M059J (cell line): ENCODE measurements at places on chromosomes 13 and 19.

DNA sequence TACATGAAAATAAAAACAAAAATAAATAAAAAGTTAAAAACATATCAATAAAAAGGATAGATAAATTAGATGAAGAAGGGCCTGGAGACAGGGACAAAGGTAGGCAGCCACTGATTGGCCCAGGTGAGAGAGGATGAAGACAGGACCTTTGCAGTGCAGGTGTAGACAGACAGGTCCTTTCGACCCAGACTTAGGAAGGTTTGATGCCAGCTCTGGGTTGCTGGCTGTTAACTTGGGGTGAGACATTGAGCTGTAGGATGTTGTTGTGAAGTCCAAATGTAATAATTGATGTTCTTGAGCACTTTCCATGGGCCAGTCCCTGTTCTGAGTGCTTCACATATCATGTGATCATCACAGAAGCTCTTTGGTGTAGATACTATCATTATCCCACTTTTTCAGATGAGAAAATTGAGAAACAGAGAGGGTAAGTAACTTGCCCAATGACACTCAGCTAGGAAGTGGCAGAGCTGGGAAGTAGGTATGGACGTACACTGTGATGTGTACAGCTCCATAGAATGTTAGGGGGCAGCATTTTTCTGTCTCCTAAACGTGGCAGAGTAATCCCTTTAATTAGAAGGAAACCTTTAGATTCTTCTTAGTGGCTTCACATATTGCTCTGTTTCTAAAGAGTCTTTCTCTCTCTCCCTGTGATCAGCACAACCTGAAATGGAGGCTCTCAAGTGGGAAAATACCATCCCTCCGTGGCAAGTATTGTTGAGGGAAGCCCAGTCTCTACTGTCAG, 76.0 kb upstream of the STK24 start:
- no peak for DNase-seq

DNA sequence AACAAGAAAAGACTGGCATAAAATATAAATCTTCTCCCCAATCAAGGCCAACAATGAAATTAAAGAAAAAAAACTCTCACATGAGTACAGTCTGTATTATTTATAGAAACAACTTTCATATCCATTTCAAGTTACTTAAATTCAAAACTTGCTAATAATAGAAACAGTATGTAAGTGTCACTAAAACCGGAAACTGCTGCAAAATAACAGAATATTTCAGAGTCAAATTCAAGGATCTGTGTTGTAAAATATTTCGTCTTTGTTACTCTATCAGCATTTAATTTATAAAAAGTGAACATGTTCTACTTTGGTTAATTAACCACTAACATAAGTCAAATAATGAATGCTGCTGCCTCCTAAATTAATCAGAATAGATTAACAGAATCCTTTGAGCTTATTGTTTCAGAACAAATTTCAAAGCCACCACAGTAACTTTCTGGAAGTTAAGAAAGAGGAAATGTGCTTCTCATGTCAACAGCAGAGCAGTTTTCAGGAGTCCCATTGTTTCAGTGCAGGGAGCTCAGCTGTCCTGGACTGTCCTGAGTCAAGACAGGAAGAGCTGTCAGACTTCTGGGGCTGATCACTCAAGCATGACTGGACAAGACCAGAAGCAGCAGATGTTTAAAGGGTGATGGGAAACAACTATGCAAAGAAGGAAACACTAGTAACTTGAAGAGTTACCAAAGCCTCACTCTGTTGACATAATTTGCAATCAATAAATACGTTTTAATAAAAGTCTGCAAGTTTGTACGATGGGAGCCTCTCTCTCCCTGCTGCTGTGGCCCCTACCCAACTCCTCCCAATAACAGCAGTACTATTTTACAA, 76.9 kb downstream of the FOXO1 start:
- peak; percentile 71 for DNase-seq

- peak; percentile 94 for DNase-seq
Measured at GRCh38 chr19:2618611-2619010, 83.9 kb downstream of the GNG7 start.

- DNase-seq = no peak
Measured at GRCh38 chr13:109088624-109088917, 459.2 kb downstream of the MYO16 start.

GRCh38 chr19:33866696-33867095, 70.0 kb downstream of the KCTD15 start:
- no peak for DNase-seq

- no peak for DNase-seq
Measured at GRCh38 chr19:4115050-4115817, 8.7 kb downstream of the MAP2K2 start.

- DNase-seq = no peak
Measured at GRCh38 chr19:11598103-11598483, 810 bp downstream of the ZNF627 start.

DNA sequence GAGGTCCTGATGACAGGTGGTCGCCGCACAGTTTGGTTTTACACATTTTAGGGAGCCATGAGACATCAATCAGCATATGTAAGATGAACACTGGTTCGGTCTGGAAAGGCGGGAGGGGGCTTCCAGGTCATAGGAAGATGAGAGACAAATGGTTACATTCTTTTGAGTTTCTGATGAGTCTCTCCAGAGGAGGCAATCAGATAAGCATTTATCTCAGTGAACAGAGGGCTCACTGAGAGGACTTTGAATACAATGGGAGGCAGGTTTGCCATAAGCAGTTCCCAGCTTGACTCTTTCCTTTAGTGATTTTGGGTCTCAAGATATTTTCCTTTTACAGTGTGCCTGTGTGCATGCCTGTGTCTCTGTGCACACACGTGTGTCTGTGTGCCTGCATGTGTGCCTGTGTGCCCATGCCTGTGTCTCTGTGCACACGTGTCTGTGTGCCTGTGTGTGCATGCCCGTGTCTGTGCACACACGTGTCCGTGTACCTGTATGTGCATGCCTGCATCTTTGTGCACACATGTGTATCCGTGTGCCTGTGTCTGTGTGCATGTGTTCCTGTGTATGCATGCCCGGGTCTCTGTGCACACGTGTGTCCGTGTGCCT, 35.5 kb upstream of the TMEM255B start:
- DNase-seq = no peak

GRCh38 chr19:3028305-3029064, 595 bp downstream of the TLE2 start:
- no peak for DNase-seq

DNA sequence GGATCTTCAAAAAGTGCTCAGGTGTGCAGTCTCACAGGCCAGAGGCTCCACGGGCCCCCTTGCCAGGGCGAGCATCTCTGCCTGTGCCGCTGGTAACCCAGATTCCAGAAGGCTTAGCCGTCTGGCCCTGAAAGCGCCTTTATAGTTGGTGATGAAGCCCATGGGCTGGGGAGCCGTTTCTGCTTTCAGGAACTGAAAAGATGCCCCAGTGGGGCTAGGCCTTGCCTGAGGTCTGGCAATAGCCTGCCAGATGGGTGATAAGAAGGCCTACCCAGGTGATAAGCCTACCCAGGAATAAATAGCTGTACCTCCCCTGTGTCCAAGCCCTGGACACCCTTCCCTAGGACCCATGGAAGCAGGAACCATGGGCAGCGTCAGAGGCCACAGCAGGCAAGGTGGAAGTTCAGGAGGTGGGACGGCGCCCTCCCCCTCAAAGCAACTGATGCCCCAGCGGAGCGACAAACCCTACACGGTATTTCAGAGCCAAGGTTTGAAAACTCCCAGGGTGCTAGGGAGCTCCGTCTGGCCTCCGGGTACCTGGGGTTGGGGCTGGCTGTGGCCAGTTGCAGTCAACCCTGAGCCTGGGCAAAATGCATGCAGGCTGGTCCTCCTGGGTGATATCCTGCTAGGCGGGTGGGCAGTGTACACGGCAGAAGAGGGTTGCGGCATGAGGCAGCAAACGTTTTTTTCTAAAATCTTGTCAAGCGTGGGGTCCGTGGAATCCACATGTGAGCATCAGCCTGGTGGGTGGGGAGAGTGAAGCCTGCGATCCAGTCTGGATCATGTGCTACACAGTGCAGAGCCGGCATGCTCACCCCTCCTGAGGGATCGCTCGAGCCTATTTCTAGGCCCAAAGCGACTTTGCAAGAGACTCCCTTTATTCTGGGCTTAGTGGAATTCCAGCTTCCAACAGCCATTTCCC, 45.3 kb downstream of the ACTN4 start:
- no peak for DNase-seq

DNA sequence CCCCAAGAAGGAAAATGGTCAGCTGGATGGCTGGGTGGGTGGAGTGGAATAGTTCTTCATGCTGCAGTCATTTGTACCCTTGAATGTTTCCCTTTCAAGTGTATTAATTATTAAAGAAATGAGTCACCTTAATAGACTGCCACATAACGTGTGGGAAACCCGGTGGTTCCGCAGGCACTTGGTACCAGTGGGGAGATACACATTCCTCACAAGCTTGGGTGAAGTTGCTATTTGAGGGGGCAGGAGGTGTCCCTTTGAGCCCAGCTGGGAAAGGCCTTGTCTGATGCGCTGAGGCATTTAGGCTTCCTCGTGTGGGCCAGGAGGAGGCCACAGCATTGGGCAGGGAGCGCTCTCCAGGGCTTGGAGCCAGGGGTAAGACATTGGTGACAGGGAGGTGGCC, 57.7 kb downstream of the ATP8A2 start:
- DNase-seq = no peak

DNA sequence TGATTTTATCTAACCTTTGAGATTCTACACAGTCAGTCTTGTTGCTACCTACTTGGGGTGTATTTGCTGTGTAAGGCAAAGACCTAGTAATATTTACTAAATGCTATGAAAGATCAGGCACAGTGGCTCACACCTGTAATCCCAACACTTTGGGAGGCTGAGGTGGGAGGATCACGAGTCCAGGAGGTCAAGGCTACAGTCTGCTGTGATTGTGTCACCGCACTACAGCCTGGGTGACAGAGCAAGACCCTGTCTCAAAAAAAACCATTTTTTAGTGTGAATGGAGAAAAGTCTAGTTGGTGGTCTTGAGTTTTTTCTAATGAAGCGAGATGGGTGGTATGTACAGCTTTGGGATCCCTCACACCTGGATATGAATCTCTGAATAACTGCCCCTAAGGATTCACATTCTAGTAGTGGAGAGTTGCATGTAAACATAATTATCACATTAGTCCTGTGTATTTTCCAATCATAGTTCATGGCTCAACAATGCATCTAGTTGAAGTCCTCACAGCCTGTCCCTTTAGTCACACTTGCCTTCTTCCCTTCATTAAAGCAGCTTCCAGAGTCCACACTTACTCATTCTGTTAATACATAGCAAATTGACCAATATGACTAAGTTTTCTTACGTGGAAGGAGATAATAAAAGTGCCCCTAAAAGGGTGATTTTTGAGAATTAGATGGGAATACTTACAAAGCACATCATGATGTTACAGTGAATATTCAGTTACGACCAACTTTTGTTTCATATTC, 7.5 kb downstream of the RPL21 start:
- DNase-seq = no peak

DNA sequence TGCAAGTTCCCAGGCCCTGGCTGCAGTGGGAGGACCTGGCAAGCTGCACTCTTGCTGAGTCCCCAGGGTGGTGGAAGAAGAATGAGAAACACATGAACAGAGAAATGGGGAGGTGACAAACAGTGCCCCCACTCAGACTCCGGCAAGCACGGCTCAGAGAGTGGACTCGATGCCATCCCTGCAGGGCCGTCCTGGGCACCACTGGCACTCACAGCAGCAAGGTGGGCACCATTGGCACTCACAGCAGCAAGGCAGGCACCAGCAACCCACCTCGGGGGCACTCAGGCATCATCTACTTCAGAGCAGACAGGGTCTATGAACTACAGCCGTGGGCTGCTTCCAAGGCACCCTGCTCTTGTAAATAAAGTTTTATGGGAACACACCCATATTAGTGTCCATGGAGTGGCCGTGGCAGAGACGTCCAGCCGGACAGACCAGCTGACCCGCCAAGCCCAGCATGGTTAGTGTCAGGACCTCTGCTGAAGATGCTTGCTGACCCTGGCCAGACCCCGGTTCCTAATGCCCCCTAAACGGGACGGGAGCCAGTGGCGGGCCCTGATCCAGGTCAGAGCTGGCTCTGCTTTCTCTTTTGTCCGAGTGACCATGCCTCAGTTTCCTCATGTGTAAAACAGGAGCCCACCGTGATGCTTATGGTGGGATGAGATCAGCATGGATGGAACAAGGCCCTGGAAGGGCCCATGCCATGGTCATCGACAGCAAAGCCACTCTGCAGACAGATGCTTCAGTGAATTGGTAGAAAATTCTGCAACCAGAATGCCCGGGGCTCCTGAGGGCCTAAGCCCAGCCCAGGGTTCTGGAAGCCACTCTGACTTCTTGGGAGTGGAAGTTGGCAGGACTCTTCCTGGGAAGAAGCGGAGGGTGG, 2.1 kb upstream of the F10 start:
- no peak for DNase-seq

DNA sequence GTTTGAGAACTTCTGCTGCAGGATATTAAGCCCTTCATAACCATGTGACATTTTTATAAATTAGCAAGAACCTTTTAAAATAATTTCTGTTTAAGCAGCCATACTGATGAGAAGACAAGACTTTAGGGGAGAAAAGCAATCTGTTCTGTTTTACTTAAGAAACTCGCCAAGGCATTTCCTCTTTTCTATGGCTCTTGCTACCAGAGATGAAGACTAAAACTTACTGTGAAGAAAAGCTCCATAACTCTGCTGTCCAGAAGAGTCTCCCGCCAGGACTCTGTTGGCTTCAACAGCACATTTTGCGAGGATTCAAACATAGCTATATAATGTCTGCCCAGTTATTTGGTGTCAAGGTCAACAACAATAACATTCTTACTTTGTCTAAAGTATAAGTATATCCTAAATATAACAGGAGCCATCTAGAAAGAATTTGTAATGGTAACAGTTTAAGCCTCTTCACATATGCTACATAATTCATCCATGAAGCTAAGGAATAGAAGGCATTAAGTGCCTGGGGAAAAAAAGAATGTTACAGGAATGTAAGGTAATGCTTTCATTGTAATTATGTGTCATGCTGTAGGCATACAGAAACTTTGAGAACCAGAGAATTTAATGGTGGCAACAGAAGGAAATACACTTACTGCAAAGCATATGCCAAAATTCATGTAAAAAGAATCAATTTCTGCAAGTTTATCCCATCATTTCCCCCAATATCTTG, 53.2 kb upstream of the EEF1AKMT1 start:
- peak; percentile 19 for DNase-seq

DNA sequence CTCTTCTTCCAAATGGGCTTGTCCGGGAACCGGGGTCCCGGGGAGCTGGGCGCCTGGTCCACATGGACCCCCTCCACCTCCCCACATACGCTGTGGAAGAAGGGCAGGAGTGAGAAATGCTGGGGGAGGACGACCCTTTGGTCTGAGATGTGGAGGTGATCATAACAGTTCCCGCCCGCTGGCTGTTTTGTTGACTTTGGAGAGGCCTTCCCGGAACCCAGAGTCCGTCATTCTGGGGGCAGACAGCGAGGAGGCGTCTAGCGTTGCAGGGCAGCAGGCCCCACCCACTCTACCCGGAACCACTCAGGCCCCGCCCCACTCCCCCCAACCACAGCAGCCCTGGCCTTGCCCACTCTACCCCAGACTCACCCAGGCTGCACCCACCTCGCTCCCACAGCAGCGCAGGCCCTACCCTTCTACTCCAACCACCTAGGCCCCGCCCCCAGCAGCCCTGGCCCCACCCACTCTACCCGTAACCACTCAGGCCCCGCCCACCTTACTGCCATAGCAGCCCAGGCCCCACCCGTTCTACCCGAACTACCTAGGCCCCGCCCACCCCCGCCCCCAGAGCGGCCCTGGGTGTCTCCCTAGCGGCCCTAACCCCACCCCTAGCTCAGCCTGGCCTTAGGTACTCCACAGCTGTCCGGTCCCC, 7.1 kb downstream of the GPR108 start:
- DNase-seq = no peak
